ENCODE measurements at places on chromosomes 13 and 19.

DNA sequence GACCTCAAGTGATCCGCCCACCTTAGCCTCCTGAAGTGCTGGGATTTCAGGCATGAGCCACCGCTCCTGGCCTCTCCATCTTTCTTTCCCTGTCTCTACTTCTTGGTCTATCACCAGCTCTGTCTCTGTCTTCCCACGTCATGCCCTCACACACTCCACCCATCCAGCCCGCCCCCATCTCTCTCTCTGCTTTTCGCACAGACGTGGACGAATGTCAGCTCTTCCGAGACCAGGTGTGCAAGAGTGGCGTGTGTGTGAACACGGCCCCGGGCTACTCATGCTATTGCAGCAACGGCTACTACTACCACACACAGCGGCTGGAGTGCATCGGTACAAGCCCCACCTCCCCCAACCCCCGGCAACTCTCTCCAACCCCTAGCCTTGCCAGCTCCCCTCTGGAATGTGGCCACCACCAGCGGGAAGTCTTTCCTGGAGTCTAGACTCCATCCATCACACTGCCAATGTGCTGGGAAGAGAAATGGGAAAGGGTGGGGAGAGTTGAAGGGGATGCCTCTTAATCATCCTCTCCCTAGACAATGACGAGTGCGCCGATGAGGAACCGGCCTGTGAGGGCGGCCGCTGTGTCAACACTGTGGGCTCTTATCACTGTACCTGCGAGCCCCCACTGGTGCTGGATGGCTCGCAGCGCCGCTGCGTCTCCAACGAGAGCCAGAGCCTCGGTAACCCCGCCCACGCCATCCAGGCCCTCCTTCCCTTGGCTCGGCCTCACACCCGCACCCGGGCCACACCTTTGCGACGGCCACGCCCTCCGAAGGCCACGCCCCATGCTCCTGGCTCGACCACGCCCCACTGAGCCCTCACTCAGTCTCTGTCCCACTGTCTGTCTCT lies 22.5 kb downstream of the LTBP4 start:
- no peak for DNase-seq

DNA sequence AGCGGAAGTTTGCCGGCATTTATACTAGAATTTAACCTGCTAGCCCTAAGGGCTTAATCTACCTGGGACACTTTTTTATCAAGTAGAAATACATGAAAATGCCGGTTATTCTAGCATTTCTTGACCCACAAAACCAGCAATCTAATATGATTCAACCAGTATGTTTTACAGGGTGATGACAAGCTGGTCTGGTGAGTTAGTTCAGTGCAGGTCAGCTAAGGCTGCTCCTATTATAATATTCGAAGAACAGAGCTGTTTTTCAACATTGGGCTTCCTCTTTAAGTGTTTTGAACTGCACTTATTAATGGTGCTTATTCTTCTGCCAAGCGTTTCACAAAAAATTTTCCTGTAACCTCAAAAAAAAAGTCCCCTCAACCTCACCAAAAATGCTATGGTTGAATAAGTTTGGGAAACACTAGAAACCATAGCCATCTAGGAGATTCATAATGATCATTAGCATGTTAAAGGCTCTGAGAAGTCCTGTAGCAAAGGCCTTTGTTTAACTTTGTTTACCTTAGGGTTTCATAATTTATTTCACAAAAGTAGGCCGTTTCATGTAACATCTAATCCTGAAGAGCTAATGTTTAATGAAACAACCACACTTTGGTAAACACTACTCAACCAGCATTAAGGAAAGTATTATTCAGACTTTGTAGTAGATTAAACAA lies 526.6 kb downstream of the KLF12 start:
- DNase-seq = no peak

DNA sequence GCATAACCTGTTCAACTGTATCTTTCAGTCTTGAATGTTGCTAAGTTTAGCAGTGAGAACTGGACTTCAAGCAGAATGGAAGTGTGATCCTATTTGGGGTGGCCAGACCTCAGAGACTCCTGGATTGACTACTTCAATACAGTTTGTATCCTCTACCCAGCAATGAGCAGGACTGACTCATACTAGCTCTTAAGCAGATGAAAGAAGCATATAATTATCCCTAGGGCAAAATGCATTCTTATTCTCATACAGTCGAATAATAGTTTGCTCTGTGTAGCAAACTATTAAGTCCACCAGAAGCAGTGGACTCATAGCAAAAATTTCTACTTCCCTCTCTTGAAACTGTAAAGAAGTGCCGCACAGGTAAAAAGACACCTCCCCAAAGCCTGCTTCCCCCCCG lies 46.4 kb upstream of the FAM216B start:
- DNase-seq = no peak

DNA sequence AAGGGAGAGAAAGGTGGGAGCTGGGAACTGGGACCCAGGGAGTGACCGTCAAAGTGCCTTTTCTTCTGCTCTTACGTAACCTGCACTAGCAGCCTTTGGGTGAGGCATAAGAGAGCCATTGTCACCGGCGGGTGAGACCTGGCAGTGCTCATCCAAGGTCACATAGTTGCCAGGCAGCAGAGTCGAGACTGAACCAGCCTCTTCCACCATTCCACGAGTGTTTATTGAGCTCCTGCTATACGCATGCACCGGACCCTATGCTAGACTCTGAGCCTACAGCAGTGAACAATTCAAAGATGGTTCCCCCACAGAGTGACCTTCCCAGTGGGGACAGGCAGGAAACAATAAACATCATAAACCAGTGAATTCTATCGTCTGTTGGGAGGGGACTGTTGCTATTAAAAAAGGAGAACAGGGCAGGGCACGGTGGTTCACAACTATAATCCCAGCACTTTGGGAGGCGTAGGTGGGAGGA lies 18.6 kb upstream of the STRN4 start:
- no peak for DNase-seq

- DNase-seq = no peak
Measured at GRCh38 chr13:98941126-98941525, 36.7 kb downstream of the DOCK9 start.

GRCh38 chr13:83613524-83613923 lies 268.8 kb downstream of the SLITRK1 start:
- no peak for DNase-seq

DNA sequence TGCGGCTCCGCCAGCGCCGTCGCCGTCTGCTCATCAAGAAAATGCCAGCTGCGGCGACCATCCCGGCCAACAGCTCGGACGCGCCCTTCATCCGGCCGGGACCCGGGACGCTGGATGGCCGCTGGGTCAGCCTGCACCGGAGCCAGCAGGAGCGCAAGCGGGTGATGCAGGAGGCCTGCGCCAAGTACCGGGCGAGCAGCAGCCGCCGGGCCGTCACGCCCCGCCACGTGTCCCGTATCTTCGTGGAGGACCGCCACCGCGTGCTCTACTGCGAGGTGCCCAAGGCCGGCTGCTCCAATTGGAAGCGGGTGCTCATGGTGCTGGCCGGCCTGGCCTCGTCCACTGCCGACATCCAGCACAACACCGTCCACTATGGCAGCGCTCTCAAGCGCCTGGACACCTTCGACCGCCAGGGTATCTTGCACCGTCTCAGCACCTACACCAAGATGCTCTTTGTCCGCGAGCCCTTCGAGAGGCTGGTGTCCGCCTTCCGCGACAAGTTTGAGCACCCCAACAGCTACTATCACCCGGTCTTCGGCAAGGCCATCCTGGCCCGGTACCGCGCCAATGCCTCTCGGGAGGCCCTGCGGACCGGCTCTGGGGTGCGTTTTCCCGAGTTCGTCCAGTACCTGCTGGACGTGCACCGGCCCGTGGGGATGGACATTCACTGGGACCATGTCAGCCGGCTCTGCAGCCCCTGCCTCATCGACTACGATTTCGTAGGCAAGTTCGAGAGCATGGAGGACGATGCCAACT lies 24.4 kb upstream of the KCTD15 start:
- DNase-seq = no peak

DNA sequence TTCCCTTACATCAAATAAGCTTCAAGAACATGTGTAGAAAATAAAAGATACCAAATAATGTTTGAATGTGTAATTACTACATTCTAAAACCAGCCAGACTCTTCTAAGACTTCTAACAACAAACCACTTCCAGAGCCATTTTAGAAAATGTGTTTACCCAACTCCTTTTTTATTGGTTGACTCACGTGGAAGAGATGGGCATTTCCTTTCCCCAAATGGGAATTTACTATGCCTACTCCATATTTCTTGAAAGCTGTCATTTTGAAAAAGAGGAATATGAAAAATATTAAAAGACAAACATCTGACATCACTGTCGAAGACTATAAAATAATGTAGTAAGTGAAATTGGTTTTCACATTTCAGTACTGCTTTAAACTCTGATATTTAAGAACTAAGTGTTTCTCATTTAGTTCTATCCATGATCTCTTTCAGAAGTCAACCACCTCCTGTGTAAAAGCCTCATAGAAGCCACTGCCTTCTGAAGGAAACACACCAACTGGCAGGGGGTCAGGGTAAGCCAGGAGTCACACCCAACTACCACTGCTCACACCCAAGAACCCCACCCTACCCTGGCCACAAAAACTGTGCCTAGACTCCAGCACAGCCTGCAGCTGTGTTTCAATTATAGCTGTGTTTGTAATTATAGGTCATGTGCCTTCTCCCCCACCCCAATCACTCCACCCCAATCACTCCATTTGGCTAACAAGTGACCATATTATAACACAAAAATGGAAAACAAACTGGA lies 86.8 kb downstream of the UBL3 start:
- DNase-seq = no peak

DNA sequence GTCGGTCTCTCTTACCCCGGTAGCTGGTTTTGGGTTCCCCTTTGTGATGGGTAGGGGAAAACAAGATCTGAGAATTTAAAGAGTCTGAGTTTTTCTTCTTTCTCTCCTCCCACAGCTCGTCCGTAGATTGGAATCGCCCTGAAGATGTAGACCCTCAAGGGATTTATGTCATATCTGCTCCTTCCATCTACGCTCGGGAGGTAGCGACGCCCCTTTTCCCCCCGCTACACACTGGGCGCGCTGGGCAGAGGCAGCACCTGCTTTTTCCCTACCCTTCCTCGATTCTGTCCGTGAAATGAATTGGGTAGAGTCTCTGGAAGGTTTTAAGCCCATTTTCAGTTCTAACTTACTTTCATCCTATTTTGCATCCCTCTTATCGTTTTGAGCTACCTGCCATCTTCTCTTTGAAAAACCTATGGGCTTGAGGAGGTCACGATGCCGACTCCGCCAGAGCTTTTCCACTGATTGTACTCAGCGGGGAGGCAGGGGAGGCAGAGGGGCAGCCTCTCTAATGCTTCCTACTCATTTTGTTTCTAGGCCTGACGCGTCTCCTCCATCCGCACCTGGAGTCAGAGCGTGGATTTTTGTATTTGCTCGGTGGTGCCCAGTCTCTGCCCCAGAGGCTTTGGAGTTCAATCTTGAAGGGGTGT lies 7.1 kb upstream of the SELENOV start:
- no peak for DNase-seq

GRCh38 chr13:57858376-57858775 lies 226.8 kb downstream of the PCDH17 start:
- no peak for DNase-seq

DNA sequence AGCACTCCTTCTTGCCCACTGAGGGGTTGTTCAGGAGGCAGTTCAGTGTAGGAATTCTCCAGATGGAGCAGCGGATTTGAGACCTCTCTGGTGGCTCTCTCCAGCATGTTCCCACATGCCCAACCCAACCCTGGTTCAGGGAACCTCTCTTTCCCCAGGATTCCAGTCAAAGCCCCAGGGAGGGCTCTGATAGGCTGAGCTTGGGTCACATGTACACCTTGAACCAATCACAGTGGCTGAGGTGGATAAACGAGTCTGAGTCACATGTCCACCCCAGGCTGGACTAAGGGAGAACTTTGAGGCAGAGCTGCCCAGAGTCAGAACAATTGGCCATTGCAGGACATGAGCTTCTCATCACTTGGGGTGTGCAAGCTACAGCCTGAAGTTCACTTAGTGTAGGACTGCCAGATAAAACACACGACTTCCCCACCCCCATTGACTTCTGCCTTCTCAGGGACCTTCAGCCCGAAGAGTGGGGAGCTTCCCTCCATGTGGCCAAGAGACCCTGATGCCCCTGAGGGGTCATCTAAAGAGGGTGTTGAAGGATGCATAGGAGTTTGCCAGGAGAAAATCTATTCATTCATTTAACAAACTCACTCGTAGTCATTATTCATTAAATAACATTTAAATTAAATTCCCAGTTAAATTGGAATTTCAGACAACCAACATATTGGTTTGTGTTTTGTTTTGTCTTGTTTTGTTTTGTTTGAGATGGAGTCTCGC lies 4.0 kb upstream of the MAST3 start:
- no peak for DNase-seq

- DNase-seq = no peak
Measured at GRCh38 chr19:39321117-39321831, 611 bp upstream of the LRFN1 start.

DNA sequence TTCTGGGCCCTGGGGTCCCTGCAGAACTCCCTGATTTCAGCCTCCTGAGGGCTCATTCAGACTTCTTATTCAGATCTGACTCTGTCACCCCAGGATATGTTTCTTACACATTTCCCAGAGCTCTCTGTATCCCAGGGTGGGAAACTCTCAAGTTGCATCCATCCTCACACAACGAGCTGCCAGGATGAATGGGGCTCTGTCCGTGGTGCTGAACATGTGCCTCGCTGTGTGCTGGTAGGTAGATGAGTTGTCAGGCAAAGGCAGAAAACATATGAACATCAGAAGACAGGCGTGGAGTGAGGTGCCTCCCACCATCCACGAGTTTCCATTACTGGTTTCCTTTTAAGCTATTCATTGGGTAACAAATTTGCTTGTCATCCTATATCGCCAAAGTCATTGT lies 11.4 kb upstream of the IGFL1 start:
- DNase-seq = peak; percentile 75

GRCh38 chr13:41694545-41695301 lies 237.4 kb downstream of the RGCC start:
- DNase-seq = peak; percentile 92

GRCh38 chr19:47545061-47545948 lies 27.6 kb downstream of the ZNF541 start:
- no peak for DNase-seq

- peak; percentile 86 for DNase-seq
Measured at GRCh38 chr19:718991-719512, 10.3 kb downstream of the PALM start.

DNA sequence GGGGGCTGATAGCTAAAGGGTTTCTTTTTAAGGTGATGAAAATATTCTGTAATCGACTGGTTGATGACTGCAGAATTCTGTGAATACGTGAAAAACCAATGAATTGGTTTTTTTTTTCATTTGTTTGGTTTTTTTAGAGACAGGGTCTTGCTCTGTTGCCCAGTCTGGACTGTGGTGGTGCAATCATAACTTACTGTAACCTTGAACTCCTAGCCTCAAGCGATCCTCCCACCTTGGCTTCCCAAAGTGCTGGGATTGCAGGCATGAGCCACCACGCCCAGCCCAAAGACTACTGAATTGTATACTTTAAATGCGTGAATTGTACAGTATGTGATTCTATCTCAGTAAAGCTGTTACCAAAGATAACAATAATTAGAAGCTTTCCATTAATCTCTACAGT lies 14.8 kb upstream of the AKAP8 start:
- no peak for DNase-seq

DNA sequence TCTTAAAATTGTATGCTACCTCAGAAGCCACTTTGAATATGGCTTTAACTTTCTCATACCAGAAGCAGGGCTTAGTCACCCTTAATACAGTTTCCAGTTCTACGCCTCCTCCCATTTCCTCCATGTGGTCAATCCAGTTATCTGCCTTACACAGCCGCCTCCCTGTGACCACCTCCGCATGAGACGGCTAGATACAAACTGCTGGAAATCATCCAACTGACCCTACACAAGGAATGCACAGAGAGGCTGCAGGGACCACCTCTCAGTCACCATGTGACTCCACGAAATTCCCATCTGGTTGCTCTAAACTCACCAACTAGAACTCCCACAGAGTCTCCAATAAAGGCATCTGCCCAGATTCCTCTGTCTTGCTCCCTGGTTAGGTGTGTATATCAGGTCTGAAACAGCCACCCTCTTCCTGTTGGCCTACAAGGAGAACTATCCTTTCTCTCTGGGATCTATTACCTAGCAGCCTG lies 6.8 kb downstream of the ZNF564 start:
- DNase-seq = peak; percentile 35

Measured in stomach (tissue), 19 donors.